ENCODE measurements at places on chromosomes 5 and 9. TPM values are rescaled to one million over a fixed set of nuclear protein-coding genes. Genes with fewer than 3 reads are reported as not detected.

DMAC1 gene
- 52.9 TPM for total RNA-seq

PCDHB3 gene
- total RNA-seq = 0.52 TPM

CSF2 gene
- not detected for total RNA-seq

SH2D3C gene
- 1.9 TPM for total RNA-seq

SAXO1 gene
- total RNA-seq = not detected

KIF12 gene
- total RNA-seq = 0.56 TPM

FBLL1 gene
- not detected for total RNA-seq

SLC1A1 gene
- total RNA-seq = 1.4 TPM

PPP3R2 gene
- total RNA-seq = not detected

PIP5K1B gene
- 1.3 TPM for total RNA-seq

C1QTNF3 gene
- 1.2 TPM for total RNA-seq

CD72 gene
- 0.52 TPM for total RNA-seq

- peak; percentile 42 for ATAC-seq
Observed at GRCh38 chr9:113620377-113621161, 157.0 kb downstream of the RGS3 start.

DNA sequence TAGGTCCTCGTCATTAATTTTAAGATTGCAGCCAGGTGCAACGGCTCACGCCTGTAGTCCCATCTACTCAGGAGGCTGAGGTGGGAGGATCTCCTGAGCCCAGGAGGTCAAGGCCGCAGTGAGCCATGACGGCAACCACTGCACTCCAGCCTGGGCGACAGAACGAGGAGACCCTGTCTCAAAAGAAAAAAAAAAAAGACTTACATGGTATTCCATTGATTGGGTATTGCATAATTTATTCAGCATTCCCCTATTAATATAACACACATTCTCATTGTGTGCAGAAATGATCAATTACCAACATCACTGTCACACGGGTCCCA, 62.9 kb downstream of the DUSP1 start:
- ATAC-seq = no peak

- ATAC-seq = no peak
Observed at GRCh38 chr9:130806327-130806716, 28.7 kb upstream of the ABL1 start.

- ATAC-seq = no peak
Observed at GRCh38 chr9:20271723-20272122, 350.6 kb downstream of the MLLT3 start.

GRCh38 chr9:101590901-101591300, 3.9 kb downstream of the PPP3R2 start:
- ATAC-seq = no peak

DNA sequence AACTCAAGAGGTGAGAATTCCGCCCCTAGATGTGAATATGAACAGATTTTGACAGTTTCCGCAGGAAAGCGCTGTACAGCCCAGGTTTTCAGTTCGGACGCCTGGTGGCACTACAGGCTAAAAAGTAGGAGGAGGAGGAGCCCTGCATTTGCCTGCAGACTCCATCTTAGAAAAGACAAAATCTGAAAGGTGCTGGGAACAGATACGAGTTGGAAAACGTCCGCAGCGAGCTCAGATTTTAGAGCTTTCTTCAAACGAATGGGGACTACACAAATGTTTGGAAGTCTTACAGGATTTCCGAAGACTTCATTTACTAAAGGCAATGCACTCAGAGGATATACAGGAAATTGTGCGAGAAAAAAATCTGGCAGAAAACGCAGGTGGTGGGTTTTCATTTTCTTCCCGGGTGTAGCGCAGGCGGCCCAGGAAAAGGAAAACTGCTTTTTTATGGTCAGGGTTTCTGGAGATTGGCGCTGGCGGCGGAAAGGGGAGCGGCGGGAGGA, 9.9 kb upstream of the PCDHB2 start:
- no peak for ATAC-seq

DNA sequence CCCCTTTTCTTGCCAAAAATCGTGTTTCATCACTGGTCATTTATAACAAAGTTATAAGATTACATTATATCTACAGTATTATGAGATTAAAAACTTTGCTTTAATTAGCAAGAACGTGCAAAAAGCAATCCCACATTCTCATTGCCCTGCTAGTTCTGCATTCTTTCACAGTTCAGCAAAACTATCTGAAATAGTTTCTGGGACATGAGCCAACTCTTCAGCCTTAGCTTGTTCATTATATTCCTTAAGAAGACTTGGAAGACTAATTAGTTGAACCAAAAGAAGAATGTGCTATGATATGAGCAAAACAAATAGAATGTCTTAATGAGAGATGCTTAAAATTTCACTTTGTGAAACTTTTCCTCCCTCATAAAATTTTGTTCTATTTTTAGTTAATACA, 76.7 kb downstream of the ITGA1 start:
- no peak for ATAC-seq

GRCh38 chr5:75574791-75575190, 36.5 kb upstream of the ANKDD1B start:
- ATAC-seq = no peak

DNA sequence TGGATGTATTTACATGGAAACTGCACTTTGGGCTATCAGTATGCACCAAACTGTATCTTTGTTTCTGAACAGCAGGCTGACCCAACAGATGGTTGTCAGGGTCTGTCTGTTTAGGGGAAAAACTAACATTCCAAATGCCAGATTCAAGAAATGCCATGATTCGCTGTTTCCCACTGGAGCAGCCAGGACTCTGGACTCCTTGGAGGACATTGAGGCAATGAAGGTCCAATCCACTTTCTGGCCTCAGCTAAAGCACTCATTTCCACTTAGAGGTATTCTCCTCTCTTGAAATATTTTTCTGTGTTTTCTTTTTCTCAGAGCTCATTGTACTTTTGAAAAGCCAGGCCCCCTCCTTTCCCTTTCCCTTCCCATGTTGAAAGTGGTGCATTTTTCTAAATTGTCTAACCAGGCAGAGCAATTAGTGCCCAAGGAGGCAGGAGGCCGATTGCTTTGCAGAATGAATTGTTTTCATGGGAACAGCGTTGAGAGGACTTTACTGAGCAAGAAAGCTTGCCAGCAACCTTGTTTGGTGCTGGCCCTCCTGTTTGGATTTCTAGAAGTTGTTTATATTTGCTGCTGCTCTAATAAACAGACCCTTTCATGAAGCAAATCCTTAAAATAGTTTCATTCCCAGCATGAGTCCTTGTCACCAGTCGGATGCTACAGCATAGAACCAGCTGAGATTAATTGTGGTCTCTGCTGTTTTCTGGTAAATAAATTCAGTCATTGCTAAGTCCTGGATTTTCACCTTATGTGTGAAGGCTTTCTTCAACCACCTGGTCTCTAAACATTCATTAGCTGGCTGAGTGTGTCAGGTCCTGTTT, 132.8 kb upstream of the TAF11L2 start:
- ATAC-seq = no peak

DNA sequence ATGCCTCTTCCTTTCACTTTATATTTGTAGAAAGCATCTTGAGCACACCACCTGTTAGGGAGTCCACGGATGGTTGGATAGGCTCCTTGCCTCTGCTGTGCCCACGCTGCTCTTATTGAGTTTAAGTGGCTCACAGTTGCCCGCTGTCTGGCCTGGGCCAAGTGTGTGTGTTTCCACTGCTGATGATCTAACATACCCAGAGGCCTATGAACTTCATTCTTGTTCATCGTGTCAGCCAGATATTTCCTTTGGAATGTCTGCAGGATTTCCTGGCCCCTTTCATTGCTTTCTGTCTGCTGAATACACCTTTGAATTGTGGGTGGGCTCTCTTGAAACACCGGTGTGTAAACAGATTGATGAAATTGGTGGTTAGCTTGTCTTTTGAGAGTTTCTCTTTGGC, 46.6 kb downstream of the MVB12B start:
- ATAC-seq = no peak

DNA sequence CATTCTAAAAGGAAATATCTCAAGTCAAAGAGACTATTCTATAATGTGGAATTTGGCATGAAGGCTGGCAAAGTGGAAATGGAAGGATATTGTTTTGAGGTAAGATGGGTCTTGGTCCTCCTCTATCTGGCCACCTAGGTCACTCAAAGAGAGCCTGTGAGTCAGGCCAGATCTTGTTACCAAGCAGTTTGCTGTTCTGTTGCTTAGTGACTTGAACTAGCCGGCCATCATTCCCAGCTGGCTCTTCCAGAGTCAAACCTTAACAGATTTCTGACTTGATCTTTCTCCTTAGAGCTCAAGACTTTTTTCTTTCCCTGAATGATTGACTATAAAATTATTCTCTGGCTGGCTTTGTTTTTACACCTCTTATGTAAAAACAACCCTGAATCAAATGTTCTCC, 136.1 kb downstream of the PDE4D start:
- no peak for ATAC-seq

DNA sequence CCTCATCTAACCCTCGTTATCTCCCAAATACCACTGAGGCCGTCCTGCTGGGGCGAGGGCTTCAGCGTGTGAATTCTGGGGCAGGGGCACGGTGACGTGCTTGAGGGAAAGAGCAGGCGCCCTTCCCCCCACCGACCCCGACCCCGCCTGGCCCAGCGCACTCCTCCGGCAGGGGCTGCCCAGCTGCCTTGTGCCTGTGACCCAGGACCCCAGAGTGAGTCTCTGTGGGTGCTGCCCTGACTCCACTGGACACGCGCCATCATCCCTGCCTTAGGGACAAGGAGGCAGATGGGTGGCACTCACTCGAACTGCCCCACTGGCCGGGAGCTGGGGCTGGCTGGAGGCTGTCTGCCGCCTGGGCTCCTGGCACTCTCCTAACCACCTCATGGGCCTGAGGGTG, 136.2 kb upstream of the LPCAT1 start:
- ATAC-seq = no peak

DNA sequence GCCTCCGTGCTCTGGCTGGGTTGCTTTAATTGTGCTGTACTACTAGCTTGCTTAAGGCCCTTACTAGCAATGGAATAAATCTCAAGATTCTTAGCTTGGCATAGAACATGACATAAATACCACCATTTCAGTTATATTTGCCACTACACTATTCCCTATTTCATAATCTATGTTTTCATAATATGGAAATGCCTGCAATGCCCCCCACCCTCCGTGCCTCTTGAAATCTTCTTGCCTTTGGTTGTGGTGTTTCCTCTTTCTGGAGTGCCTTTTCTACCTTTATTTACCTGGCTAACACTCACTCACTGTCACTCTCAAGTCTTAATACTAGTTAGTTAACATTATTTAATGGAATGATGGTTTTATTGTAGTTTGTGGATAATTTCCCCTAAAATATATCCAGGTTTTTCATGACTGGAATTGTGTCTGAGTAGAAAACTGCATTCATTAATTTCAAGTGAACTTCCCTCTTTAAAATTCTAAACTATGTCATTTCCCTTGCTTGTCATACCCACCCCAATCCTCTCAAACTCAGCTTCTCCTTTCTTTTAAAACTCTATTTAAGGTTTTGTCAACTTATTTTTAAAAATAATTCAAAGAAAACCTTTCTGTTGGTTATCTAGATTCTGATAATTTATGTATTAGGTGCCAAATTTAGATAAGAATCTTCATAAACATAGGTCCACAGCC, 521.7 kb upstream of the DAB2 start:
- no peak for ATAC-seq

- peak; percentile 35 for ATAC-seq
Observed at GRCh38 chr9:137762414-137763061, 115.0 kb upstream of the CACNA1B start.

- peak; percentile 75 for ATAC-seq
Observed at GRCh38 chr5:32272746-32273145, 40.0 kb downstream of the MTMR12 start.

- ATAC-seq = no peak
Observed at GRCh38 chr5:168822248-168822744, 243.1 kb upstream of the PANK3 start.

GRCh38 chr5:132026516-132027008, 15.1 kb upstream of the ACSL6 start:
- ATAC-seq = no peak

DNA sequence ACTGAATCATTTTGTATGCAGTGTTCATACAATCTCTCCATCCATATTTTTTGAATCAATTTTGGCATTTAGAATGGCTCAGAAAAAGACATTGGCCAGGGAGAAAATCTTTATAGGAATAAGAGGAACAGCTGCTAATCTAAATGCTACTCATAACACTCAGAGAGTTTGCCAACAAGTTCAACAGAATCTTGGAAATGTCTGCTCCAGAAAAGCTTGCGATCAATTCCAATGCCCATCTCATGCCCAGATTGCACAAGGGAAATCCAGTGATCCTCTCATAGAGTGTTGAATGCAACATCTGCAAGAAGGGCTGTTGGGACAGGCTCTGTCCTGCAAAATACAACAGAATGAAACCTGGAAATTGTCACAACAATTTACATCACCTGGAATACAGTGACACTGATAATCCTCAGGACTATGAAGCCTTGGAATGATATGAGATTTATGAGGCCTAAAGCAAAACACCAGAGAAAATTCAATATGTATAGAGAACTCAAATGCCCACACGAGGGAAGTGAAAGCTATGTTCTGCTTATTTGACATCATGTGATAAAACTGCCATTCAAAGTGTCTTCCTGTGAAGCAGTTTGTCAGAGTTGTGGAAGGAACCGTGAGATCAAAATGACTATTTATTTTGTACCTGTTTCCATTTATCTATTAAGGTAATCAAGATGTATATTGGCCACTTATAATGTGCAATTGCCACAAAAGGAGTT, 190.1 kb downstream of the PARP8 start:
- no peak for ATAC-seq

- no peak for ATAC-seq
Observed at GRCh38 chr5:90897618-90898017, 339.0 kb downstream of the ADGRV1 start.

- ATAC-seq = no peak
Observed at GRCh38 chr5:32326216-32326772, 13.6 kb upstream of the MTMR12 start.

Measured in esophagus mucosa (tissue), 1 donor.